ENCODE measurements at places on chromosomes 4 and X.

DNA sequence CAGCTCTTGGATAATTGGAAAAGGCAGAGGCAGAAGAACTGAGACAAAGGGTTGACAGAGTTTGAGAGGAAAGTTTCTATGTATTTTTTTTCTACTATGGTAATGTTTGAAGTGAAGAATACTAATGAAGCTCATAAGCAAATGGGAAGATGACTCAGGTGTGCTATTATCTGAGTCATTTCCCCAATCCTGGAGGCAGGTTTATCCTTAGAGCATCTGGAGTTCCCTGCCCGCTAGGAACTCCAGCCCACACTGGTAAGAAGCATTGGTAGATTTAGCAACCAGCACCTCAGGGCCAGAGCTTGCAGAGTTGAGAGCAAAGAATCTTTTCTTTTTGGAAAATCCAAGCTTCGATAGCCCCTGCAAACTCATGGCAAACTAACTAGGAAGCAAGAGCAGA lies 55.2 kb downstream of the DOCK11 start:
- DNase-seq: no peak

DNA sequence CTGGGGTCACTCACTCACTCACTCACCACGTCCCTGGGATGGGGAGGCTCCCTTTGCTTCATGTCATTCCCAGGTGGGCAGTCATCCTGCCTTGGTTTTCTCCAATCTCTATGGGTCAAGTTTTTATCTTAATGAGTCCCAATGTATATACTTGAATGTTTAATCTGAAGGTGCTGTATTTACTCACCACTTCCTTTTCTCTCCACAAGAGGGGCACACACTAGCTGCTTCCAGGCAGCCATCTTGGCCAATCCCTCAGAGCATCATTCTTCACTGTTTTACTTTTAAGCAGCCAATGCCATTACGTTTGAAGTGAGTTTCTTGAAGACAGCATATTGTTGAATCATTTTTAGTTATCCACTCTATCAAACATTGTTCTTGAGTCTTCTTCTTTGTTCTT lies 153.4 kb upstream of the ARSJ start:
- DNase-seq: no peak

DNA sequence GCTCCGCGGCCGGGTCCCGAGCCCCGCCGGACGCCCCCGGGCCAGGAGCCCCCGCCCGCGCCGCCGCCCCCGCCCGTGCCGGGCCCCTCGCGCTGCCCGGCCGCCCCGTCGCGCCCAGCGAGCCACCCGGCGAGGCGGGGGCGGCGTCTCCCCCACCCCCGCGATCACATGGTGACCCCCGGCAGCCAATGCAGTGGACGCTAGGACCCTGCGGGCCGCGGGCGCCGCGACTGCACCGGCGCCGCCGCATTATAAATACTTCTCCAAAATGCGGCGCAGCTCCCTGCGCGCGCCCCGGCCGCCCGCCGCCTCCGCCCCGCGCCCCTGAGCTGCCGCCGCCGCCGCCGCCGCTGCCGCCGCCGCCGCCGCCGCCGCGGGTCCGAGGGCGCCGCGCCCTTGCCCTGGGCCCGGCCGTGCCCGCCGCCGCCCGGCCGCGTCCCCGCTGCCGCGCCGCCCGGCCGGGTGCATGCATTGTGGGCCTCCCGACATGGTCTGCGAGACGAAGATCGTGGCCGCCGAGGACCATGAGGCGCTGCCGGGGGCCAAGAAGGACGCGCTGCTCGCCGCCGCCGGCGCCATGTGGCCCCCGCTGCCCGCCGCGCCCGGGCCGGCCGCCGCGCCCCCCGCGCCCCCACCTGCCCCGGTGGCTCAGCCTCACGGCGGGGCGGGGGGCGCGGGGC lies at the start of gene NAT8L:
Gene NAT8L, plus strand, starts transcription at position 282 of the 680 bp plus-strand sequence. Its CDS starts 185 bp downstream, at position 467.
- DNase-seq: no peak

DNA sequence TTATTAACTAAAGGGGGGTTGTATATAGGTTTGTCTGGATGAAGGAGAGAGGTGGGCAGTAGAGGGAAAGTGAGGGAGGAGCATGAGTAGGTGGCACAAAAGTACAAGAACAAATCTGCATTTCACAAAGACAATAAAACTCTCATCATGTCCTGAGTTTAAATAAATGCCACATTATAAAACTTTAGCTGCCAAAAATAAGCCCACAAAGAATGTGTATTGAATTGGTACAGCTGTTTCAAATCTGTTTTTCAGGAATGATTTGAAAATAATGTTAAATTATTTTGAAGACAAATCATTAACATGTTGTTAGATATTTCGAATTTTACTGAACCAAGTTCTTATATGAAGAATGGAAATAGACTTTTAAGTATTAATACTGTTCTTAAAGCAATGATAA lies 5.8 kb downstream of the CNKSR2 start:
- DNase-seq: no peak

DNA sequence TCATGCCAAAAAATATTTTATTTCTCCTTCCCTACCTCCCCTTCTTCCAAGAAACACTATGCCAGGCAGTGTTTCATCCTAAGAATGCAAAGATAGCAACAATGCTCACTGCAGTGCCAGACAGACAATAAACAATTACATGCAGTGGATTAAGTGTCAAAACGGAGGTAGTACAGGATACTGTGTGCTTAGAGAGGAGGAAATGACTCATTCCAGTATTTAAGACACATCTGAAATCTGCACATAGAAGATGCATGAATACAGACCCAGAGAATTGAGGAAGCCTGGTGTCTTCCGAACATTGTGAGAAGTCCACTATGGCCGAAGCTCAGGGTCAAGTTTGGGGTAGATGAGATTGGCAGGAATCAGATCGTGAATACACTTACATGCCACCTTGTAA lies 326.4 kb downstream of the PPP3CA start:
- DNase-seq: peak; percentile 31

DNA sequence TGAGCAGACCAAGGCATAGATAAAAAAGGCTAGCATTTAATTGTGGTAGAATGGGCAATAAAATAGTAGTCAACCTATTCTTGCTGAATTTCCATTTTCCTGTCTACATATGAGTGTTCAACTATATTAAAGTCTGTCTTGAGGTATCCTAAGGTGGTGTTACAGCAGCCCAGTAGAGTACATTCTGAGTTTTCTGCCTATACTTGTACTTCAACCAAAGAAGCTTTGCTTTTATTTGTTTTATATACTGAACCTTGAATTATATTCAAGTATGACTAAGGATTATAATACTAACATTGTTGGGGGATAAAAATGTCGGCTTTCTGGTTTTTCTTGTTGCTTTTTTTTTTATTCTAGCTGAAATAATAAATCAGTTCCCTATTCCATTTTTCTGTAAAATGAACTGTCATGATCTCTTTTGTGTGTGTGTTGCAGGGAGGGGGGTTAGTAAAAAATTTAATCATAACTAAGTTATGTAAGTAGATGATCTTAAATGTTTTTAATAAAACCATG lies 106.7 kb downstream of the PDLIM5 start:
- no peak for DNase-seq

GRCh38 chr4:164807611-164808010 lies 53.7 kb downstream of the SMIM31 start:
- DNase-seq: no peak

DNA sequence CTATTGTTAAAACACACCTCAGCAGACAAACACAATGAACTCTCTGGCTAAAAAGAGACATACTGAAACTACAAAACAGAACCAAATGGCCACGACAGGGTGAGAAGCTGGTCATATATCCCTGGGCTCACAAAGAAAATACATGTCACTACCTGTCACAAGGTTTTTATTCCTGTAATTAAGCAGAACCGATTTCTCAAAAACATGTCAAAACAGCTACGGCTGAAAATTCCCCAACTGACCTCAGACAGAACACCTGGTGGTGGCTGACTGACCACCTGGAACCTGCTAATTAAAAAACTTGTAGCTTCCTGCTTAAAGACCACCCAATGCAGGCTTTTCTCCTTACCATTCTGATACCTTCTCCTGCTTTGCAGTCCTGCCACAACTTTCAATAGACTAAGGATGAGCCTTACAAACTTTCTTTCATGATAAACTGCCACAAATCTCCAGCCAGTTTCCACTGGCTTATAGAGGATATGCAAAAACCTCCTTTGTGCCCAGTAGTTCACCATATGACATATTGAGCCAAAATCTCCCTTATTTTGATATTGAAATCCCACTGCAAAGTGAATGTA lies 571.9 kb downstream of the SPOCK3 start:
- DNase-seq: no peak

GRCh38 chrX:39956803-39957394 lies 140.9 kb downstream of the BCOR start:
- no peak for DNase-seq

DNA sequence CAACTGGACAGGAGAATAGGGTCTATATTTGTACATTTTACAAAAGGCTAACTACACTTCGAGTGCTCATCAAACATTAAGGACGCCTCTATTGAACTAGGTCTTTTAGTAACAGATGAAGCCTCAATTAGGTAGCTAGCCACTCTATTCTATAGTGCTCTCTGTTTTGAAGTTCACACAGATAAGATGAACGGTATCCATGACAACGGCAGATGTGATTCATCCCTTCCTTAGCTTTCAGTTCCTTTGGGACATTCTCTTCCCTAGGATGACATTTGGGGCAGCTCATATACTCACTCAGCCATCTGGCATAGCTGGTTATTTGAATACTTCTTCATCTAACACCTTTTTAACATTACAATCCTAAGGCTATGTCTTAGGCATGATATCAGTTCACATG lies 62.4 kb upstream of the WDFY3 start:
- DNase-seq: no peak

DNA sequence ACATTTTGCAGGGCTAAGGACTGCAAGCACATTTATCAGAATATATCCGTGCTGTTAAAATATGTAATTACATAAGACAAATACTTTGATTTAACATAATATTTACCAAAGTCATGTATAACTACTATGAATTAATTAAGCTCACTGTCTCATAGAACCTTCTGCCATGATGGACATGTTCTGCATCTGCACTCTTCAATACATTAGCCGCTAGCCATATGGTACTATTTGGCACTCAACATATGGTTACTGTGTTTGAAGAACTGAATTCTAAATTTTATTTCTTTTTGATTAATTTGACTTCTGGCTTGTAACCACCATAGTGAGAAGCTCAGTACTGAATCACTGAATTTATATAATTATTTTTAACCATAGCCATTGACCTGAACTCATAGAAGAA lies 427.0 kb upstream of the TRAM1L1 start:
- no peak for DNase-seq

- DNase-seq: peak; percentile 17
These were observed 11.0 kb downstream of the CUL4B start for GRCh38 chrX:120549483-120550452.

DNA sequence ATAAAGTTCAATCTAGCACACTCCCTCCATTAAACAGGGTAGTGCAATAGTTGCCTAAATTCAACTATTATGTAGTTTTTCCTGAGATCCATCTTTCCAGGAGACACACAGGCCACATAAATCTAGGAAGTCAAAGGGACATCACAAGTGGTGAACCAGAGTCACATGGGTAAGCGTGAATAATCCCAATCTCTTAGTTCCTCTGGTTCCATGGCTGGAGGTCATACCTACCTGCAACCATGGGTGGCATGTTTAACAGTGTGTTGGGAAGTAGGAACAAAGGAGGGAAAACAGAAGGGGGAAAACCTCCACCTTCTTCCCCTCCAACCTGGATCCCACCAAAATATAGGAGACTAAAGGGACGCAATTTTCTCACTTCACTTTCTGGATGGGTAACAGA lies 2651.6 kb downstream of the ARAP2 start:
- DNase-seq: no peak

DNA sequence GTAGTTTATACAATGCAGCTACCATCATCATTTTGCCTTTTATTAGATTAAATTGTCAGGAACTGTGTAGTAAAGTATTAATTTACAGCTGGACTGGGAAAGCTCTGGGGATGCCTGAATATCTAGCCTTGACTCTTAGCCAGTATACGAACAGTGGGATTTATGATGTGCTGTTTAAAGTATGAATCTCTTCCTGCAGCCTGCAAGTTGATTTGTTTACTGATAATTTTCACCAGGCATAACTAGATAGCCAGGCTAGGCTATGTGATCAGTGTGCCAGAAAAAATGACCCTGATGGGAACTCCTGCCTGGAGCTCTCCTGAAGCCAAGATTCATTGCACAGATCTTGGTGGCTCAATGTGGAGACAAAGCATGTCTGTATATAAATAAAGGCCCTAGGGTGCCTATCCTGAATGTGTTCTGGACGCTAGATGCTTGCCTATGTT lies 119.2 kb downstream of the SCLT1 start:
- no peak for DNase-seq

GRCh38 chrX:72308566-72309296 lies 3.0 kb upstream of the CITED1 start:
- no peak for DNase-seq

DNA sequence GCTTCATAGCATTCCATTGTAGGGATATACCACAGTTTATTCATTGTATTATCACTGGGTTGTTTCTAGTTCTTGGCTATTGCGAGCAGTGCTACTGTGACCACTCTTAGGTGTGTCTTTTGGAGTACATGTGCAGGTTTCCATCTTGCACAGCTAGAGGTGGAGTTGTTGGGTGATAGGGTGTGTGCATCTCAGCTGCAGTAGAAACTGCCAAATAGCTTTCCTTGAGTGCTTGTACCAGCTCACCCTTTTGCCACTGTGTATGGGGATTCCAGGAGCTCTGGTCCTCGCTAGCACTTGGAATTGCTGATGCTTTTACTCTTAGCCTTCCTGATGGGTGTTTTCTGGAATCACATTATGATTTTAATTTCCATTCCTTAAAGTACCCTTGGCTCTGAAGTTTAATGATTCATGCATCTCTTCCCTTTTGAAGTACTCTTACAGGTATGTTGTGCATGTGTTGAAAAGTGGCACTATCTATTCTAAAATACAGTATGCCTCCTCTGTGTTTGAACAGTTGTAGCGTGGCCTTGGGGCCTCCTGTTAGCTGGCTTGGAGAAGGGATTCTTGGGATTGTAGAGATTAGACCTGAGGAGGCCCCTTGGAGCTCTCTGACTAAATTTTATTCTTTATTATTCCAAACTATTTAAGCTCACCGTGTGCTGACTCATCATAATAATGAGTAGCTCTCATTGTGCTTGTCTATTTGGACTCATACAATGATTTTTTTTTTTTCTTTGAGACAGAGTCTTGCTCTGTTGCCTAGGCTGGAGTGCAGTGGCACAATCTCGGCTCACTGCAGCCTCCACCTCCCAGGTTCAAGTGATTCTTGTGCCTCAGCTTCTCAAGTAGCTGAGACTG lies 38.4 kb downstream of the HTT start:
- DNase-seq: no peak

GRCh38 chrX:54808605-54809483 lies 1.3 kb downstream of the MAGED2 start:
- DNase-seq: peak; percentile 93

- DNase-seq: no peak
These were observed 49.7 kb downstream of the GRXCR1 start for GRCh38 chr4:42942216-42942615.

- DNase-seq: no peak
These were observed 158.2 kb downstream of the DEFB131A start for GRCh38 chr4:9602389-9602914.
